ENCODE measurements at places on chromosomes 3 and 15.

- DNase-seq: no peak
These were observed 533.1 kb downstream of the TBL1XR1 start for GRCh38 chr3:176663837-176664831.

- no peak for DNase-seq
These were observed 5.5 kb downstream of the NDUFB5 start for GRCh38 chr3:179610066-179610465.

DNA sequence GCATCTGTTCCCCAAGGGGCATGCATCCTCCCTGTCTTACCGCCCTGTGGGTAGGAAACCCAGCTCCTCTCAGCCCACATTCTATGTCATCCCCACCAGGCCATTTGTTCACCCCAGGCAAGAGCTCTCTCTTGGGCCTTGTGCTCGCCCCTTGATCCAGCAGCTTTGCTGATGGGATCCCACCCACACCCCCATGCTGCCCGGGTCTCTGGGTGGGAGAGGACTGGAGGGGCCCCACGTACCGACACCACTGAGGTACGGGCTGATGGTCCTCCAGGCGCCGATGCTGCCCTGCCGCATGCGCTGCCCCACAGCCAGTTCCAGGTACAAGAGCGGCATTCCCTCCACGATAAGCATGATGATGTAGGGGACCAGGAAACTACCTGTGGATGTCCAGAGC is 14.5 kb downstream of the SLC6A20 start:
- no peak for DNase-seq

GRCh38 chr3:157865352-157866000 is 240.7 kb downstream of the SHOX2 start:
- DNase-seq: peak; percentile 69

GRCh38 chr15:62783303-62783957 is 259.1 kb upstream of the TPM1 start:
- DNase-seq: no peak

- no peak for DNase-seq
These were observed 47.0 kb upstream of the HERC1 start for GRCh38 chr15:63880744-63881143.

GRCh38 chr3:139534992-139535879 is 4.3 kb downstream of the RBP1 start:
- DNase-seq: no peak

GRCh38 chr3:69784954-69785514 is 45.8 kb downstream of the MITF start:
- DNase-seq: no peak

DNA sequence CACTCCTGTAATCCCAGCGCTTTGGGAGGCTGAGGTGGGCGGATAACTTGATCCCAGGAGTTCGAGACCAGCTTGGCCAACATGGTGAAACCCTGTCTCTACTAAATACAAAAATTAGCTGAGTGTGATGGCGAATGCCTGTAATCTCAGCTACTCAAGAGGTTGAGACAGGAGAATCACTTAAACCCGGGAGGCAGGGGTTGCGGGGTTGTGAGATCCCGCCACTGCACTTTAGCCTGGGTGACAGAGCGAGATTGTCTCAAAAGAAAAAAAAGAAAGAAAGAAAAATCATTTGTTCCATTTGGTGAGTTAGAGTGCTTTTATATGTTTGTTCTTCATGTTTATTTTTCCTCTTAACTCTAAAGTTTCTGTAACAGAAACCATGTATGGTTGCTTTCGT is 7.3 kb downstream of the NCK1 start:
- no peak for DNase-seq

GRCh38 chr15:52023169-52023922 is 4.3 kb downstream of the MAPK6 start:
- DNase-seq: no peak

- no peak for DNase-seq
These were observed 641.5 kb downstream of the PLOD2 start for GRCh38 chr3:145519398-145520047.

GRCh38 chr15:41989573-41990242 is 17.4 kb upstream of the EHD4 start:
- DNase-seq: peak; percentile 91

- DNase-seq: no peak
These were observed 32.9 kb downstream of the CD200R1L start for GRCh38 chr3:112813723-112814171.

- no peak for DNase-seq
These were observed 397.9 kb downstream of the NTRK3 start for GRCh38 chr15:87858651-87859050.

GRCh38 chr3:107430996-107431245 is 53.7 kb downstream of the CCDC54 start:
- peak; percentile 54 for DNase-seq

DNA sequence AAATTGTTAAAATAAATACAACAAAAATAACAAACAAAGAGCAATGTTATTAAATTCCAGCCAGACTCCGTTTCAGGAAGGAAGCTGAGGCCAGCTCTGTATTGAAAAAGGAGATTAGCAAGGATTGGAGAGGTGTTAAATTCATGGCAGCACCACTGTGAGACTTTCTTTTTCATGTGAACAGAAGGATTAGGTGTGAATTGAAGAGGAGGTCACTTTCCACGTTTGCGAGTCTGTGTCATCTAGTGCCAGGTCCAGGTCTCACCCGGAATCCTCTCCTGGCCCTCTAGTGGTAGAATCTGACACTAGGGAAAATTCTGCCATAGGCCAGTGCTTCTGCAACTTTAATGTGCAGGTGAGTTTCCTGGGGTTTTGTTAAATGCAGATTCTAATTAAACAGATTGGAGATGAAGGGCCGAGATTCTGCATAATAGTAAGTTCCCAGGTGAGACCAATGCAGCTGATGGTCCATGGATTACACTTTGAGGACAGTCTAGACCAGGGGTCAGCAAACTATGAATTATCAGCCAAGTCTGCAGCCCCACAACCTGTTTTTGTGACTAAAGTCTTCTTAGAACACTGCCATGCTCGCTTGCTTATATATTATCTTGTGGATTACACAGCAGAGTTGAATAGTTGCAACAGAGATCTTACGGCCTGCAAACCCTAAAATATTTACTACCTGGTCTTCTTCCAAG is 9.2 kb upstream of the SLC6A1 start:
- peak; percentile 7 for DNase-seq

- DNase-seq: no peak
These were observed 152.9 kb downstream of the XXYLT1 start for GRCh38 chr3:195117978-195118581.

GRCh38 chr3:150203273-150203672 is 204.8 kb upstream of the TSC22D2 start:
- no peak for DNase-seq

GRCh38 chr15:85897895-85898717 is 103.4 kb upstream of the KLHL25 start:
- DNase-seq: no peak

- DNase-seq: no peak
These were observed 159.9 kb upstream of the PFN2 start for GRCh38 chr3:150130404-150131100.

GRCh38 chr15:92788196-92788595 is 111.9 kb upstream of the CHD2 start:
- DNase-seq: no peak

- no peak for DNase-seq
These were observed 532 bp downstream of the B4GALT4 start for GRCh38 chr3:119240101-119240590.

DNA sequence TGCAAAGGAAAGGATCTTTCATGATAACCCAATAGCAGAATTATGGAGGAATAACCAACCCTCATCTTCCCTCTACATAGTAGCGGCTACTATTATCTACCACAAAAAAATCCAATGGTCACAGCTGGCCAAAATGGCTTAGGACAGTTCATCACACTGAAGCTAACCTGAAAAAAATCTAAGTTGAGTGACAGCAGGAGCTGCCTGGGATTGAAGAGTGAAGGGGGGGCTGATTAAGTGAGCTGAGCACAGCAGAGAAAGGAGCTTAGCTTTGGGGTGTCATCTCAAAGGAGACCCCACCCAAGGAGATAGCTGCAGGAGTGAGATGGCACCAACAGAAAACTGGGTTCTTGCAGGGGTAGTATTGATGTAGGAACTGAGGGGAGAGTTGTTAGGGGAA is 33.6 kb downstream of the CCNL1 start:
- DNase-seq: no peak

- no peak for DNase-seq
These were observed 343.9 kb upstream of the SUCLG2 start for GRCh38 chr3:67998281-67998680.

DNA sequence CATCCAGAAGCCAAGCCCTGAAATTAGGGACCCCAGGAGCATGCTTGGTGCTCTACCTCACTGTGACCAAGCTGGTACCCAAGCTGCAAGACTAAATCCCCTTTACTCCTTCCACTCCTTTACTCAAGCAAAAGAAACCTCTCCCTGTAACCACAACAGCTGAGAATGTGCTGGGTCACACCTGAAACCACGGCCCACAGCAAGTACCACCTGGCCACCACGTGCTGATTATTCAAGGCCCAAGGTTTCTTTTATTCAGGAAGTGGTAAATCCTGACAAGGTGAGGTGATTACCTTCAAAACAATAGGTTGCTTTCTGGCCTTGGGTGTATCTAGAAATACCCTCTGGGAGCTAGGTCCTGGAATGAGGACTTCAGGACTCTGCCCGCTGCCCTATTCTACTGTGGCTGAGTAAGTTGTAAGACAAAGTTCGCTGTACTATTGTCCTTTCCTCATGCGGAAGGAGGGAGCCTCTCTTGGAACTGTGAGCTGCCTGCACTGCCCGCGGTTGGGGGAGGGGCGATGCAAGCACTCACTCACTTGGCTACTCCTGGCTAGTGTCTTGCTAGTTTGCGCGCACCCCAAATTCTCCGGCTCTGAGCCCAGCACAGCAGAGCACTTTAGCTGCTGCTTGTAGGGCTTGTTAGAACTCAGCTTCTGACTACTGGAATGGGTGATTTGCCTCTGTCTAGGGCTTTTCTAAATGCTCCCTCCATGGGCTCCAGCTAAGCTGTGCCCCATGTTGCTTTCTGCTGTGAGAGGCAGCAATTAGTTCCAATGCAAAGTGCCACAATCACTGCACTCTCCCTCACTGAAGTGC is 487.1 kb upstream of the CNTN3 start:
- DNase-seq: no peak

GRCh38 chr3:121969631-121970030 is 52.4 kb downstream of the ILDR1 start:
- DNase-seq: no peak

- DNase-seq: no peak
These were observed 72.7 kb downstream of the DTWD1 start for GRCh38 chr15:49693498-49693897.

DNA sequence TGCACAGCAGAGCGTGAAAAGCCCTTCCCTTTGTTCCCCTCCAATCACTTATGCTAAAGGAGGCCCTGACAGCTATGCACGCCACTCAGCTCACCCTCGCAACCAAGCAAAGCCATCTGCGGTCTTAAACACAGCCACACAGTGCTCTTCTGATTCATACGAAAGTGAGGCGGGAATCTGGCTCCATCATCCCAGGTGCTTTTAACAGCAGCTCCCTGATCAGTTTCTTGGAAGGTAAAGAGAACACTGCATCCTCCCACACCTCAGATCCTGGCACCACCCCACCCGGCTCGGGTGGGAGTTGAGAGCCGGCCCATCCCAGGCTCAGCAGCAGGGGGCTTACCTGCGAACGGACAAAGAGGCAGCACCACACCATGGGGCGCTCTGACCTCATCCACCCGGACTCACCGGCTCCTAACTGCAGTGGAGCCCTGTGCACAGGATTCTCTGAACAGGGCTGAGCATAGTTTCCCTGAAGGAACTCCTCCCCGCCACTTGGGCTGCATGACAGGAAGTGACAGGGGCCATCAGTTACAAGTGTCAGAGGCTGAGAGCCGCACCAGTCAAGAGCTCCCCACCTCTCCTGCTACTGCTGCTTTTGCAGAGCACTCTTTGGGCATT is 114.3 kb upstream of the ARHGEF3 start:
- peak; percentile 73 for DNase-seq

GRCh38 chr3:124620600-124621063 is 109.6 kb upstream of the UMPS start:
- peak; percentile 35 for DNase-seq

GRCh38 chr3:186307594-186308221 is 54.3 kb downstream of the DGKG start:
- DNase-seq: peak; percentile 12

GRCh38 chr3:61914276-61914675 is 352.9 kb downstream of the PTPRG start:
- DNase-seq: no peak

DNA sequence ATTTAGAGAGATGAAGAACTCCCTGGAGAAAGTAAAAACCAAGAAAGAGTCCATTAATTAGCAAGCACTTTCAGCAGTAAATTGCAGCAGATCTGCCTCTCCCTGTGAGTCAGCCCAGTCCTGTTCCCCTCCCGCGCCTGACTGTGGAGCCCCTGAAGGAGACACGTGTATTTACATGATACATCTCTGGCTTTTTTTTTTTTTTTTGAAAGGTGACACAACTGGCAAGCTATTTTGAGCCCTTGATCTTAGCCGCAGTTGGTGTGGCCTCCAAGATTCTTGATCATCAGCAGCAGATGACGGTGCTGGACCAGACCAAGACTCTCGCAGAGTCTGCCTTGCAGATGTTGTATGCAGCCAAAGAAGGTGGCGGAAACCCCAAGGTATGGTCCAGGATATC is 271.8 kb upstream of the TPM1 start:
- no peak for DNase-seq

- no peak for DNase-seq
These were observed 54.0 kb downstream of the TIPARP start for GRCh38 chr3:156728267-156728985.

GRCh38 chr15:47908950-47909670 is 191.8 kb downstream of the SEMA6D start:
- DNase-seq: no peak

DNA sequence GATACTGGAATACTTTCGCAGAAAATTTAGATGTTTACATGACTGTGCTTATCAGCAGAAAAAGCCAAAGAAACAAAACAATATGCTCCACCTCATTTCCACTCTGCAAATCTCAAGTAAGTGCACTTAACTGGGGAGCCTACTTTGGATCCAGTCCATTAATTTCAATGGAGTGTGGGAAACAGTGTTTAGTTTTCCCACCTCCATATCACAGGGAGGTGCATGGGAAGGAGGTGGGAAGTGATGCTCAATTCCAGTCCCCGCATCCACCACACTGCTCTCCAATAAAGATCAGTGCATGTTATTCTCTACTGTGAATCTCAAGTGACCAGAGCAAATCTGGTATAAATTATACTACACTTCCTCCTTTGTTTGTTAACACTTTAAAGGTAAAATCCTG is 2.9 kb downstream of the NEDD4 start:
- DNase-seq: no peak

- DNase-seq: no peak
These were observed 19.8 kb downstream of the UBA5 start for GRCh38 chr3:132679911-132680310.

GRCh38 chr3:74363346-74363745 is 251.1 kb downstream of the CNTN3 start:
- no peak for DNase-seq
